ENCODE measurements at places on chromosomes 2 and 18. TPM values are rescaled to one million over a fixed set of nuclear protein-coding genes. Genes with fewer than 3 reads are reported as not detected.

DNA sequence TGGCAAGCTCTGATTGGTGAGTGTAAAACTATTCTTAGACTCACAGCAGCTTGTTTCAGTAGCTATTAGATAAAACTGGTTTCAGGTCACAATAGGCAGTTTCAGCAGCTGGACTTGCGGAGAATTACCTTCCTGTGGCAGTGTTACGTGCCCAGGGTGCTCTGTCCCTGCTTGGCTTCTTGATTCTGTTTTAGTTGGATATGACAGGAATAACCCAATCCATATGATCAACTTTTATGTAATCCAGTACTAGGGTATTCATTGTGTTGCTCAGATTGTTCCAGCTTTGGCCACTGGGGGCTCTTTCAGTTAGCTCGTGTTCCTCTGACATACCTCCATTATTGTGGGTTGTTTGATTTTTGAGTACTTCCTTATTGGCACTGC lies 43.1 kb downstream of the INPP4A start:
- no peak for DNase-seq

DNA sequence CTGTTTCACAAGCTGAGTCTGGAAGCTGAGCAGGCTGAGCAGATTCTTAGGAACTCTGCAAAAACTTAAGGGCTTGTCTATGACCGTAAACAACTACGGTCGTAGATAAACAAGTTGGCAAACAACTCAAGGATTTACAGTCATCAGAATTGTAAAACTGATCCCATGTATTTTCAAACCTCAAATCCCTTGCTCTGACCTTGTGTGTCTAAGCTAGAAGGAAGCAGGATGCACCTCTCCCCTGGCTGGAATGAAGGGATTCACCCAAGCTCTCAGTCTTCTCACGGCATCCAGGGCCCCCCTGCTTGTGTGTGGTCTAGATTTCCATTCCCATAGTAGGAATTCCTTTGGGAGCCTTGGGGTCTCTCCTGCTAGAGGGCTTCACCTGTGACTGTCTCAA lies 12.4 kb upstream of the IL1RN start:
- DNase-seq: no peak

HPCAL1 gene
- 40.5 TPM for total RNA-seq

- DNase-seq: no peak
Observed at GRCh38 chr18:79947881-79948610, 3.4 kb downstream of the SLC66A2 start.

- no peak for DNase-seq
Observed at GRCh38 chr2:84918430-84918829, 13.0 kb downstream of the TMSB10 start.

GRCh38 chr2:18599509-18600254 lies 10.3 kb upstream of the NT5C1B start:
- DNase-seq: no peak

IL1B gene
- 0.37 TPM for total RNA-seq

- no peak for DNase-seq
Observed at GRCh38 chr2:240559286-240559685, 871 bp upstream of the DUSP28 start.

- no peak for DNase-seq
Observed at GRCh38 chr18:3175195-3175758, 44.5 kb downstream of the MYOM1 start.

DNA sequence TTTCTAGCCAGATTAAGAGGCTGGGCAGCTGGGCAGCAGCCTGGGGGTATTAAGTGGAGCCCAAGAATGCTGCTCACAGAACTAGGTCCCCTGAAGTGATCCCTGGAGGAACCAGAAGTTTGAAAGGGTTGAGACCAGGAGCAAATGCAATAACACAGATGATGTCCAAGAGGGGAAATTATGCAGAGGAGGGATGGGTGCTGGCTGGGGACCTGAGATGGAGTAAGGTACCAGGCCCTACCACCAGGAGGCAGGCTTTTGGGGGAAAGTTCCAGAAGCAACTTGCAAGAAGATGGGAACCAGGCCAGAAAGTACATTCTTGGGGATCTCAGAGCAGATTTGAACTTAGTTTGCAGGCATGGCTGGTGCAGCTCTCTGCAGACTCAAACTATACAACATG lies 175.1 kb downstream of the NCK2 start:
- DNase-seq: no peak

PMAIP1 gene
- 0.20 TPM for total RNA-seq

- DNase-seq: no peak
Observed at GRCh38 chr2:235639885-235640284, 146.0 kb downstream of the AGAP1 start.

MYOM1 gene
- 724 TPM for total RNA-seq

Data from left ventricle myocardium superior (tissue), 1 donor.